ENCODE measurements at places on chromosomes 16 and 17.

GRCh38 chr17:77842528-77843147, 115.9 kb upstream of the TNRC6C start:
- no peak for DNase-seq

- no peak for DNase-seq
These were observed 136.2 kb downstream of the CCT6B start for GRCh38 chr17:34825102-34825501.

DNA sequence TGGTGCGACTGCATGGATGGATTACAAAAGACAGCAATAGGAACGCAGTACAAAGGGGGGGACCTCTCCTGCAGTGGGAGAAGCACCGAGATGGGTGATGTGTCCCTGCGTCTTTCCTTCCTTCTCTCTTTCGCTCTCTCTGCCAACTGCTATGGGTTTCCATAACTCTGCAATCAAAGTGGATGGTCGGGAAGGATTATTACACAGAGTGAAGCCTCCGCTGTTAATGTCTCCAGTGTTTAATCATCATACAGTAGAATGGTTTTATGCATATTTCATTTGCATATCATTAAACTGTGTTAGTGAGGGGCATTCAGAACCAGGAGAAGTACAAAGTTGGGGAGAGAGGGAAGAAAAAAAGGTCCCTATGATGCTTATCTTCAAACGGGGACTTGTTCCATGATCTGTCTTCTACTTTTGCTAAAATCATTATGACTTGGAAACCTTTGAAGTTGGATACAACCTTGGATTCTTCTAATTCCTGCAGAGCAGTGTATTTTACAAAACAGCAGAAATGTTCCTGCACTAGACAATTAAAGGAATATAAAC, 255.9 kb upstream of the PMFBP1 start:
- no peak for DNase-seq

- DNase-seq: no peak
These were observed 65.2 kb downstream of the ARSG start for GRCh38 chr17:68356520-68356919.

GRCh38 chr16:15494236-15494635, 59.8 kb downstream of the BMERB1 start:
- no peak for DNase-seq

GRCh38 chr16:19840524-19841110, 44.0 kb downstream of the GPRC5B start:
- DNase-seq: no peak
